ENCODE measurements at places on chromosomes 12 and 14.

GRCh38 chr12:30296486-30296885, 399.2 kb downstream of the IPO8 start:
- DNase-seq: no peak

- no peak for DNase-seq
Observed at GRCh38 chr14:101716956-101717662, 44.4 kb upstream of the PPP2R5C start.

DNA sequence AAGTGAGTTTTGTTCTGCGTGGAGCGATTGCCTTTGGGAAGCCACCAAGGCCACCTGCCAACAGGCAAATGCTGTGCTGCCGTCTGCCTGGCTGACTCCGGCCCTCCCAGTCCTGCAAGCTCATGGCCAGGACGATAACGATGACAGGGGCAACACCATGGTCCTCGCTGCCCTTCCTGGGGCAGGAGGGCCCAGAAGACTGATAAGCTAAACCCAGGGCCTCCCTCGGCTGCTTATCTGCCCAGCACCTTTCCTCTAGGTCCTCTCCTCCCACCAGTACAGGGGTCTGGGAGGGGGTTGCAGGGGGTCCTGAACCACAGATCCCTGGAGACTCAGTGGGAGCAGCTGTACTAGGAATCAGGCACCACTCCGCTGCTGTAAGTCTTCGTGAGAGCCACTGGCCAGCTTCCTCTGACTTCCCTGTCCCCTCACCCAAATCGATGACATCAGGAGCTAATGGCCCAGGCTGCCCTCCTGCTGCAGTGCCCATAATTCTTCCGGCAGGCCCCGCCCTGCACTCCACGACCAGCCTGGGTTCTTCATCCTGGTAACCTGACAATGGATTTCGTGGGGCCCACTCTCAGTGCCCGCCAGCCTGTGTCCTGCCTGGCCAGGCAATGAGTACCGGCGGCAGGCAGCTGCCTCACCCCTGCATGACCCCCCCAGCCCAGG, 5.1 kb downstream of the ANKRD9 start:
- no peak for DNase-seq

- no peak for DNase-seq
Observed at GRCh38 chr12:105995961-105996431, 142.8 kb downstream of the NUAK1 start.

GRCh38 chr12:62785941-62786559, 148.9 kb downstream of the PPM1H start:
- DNase-seq: no peak

- DNase-seq: no peak
Observed at GRCh38 chr14:36394593-36394992, 74.2 kb upstream of the MBIP start.

- DNase-seq: no peak
Observed at GRCh38 chr14:88868558-88869159, 44.2 kb downstream of the TTC8 start.

DNA sequence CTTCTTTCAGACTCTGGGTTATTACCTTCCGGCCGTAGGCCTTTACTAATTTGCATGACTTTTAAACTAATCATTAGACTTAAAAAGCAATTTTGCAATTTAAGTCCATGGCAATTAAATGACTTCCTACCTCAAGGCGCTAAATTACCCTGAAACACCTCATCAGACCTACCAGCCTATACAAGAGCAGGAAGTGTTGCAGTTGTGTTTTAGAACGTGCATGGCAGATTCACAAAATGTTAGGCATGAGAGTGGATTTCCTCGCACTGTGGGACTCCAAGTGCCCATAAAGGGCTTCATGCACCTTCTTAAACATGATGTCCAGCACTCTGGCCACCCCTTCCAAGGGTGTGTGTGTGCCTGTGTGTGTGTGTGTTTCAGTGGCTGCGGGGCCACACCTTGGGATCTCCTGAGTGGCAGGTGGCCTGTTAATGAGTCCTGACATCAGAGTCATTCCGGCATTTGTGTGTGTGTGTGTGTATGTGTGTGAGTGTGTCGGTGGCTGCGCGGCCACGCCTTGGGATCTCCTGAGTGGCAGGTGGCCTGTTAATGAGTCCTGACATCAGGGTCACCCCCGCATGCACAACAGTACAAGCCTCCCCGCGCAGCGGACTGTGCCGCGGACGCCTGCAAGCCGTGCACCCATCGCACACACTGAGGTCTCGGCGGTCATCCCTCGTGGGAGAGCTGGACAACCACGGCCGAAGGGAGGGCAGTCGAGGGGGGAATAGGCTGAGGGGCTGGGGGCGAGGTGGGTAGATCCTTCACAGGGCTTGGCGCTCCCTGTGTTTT, 900 bp downstream of the C2CD5 start:
- DNase-seq: peak; percentile 31

- DNase-seq: no peak
Observed at GRCh38 chr12:50222275-50222783, 55.2 kb upstream of the CERS5 start.

- no peak for DNase-seq
Observed at GRCh38 chr14:105138021-105138541, 30.5 kb downstream of the JAG2 start.

DNA sequence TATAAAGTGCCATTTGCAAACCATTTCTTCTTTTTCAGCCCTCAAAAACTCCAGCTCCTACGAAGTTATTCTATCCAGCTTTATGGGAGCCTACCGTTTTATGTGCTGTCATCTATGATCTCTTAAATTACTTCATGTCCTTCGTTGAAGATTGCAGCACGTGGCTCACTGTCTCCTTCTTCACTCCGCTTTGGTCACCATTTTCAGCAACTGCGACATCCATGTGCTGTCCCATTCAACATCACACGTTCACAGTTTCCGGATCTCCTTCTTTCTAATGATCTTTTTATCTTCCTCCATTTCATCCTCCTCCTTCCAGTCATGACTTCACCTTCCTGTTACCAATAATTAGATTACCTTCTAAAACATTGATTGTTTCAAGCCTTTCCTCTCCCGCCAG, 143.3 kb upstream of the KRAS start:
- no peak for DNase-seq

DNA sequence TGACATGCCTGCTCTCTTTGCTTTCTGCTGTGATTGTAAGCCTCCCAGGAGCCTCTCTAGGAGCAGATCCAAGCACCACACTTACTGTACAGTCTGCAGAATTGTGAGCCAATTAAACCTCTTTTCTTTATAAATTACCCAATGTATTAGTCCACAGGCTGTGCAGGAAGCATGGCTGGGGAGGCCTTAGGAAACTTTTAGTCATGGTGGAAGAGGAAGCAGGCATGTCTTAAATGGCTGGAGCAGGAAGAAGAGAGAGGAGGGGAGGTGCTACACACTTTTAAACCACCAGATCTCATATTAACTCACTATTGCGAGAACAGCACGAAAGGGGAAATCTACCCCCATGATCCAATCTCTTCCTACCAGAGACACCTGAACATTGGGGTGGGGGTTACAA, 108.9 kb downstream of the DERA start:
- DNase-seq: no peak

- no peak for DNase-seq
Observed at GRCh38 chr14:105085766-105086165, 20.5 kb upstream of the GPR132 start.

DNA sequence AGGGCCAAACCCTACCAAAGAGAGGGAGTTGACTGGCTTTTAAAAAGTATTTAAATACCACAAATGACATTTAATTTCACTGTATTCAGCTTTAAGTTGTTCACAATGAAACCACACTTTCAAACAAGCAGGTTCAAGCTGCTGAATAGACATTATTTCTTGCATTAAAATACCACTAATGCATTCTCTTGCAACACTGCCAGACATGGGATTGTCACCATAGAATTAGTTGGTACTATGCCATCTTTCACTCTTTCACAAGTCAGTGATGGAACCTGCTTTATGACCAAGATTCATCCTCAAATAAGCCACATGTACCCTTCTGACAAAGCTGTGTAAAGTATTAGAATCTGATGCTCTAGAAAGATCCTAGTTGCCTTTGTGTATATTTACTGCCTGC, 239.4 kb downstream of the PAWR start:
- DNase-seq: no peak

GRCh38 chr12:68977335-68977734, 44.4 kb upstream of the CPM start:
- no peak for DNase-seq

- no peak for DNase-seq
Observed at GRCh38 chr12:53983950-53984572, 885 bp upstream of the HOXC10 start.

GRCh38 chr14:105326891-105327694, 12.5 kb downstream of the PACS2 start:
- DNase-seq: no peak

GRCh38 chr14:78196323-78196722, 26.1 kb downstream of the NRXN3 start:
- DNase-seq: no peak

DNA sequence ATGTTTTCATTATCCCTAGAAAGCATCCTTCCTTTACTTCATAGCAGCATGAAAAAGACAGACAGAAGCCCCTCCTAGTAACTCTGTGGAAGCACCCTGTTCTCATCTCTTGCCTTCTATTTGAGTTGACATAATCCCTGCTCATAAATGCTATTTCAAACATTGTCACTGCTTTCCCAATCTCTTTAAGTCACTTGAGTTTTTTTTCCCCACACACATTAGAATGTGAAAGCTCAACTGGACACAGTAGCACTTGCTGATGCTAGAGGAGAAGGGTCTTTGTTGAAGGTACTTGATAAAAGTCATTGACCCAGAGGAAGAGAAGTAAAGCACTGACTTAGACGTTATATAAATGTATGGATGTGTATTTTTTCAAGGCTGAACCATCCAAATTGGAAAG, 3.0 kb downstream of the E2F7 start:
- no peak for DNase-seq

DNA sequence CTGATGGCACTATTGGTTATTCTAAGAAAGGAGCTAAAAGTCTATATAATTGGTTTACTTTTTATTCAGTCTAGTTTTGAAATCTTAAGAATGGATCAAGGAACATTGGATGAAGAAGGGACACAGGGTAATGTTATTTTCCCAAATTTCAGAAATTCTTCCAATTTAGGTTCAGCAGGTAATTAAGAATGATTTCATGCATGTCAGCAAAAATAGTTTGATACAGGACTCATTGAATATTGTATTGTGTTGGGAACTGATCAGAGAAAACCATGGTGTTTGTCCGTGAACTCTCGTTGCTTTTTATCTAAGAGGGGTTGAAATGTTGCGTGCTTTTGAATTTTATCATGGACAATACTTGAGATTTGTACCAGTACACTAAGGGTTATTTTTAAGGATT, 58.6 kb downstream of the PDE3A start:
- DNase-seq: no peak

DNA sequence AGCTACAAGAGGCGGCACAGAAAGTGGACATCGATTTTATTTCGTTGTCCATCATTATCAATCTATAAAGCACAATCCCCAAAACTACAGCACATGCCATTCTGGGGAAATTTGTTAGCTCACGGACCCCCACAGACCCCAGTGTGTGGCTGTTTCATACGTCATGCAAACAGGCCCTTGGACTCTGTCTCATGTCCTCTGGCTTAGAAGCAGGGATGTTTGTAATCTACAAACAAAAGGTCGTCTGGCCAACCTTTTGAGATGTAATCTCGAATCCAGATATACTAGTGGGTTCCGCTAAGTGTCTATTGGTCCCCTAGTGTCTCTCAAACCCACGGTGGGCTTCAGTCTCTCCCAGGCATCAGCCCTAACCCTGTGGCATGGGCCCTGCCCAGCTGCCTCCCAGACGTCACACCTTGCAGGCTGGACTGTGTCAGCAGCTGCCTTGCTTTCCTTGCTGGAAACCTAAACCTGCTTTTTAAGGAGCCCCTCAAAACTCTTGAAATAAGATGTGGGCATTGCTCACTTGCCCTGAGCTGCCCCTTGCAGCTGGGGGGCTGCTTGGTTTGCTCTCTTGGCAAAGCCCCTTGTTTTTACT, 220.8 kb downstream of the ZFP36L1 start:
- no peak for DNase-seq

- DNase-seq: no peak
Observed at GRCh38 chr14:36773136-36773540, 111.5 kb downstream of the PAX9 start.

GRCh38 chr14:91170504-91171121, 56.7 kb downstream of the DGLUCY start:
- no peak for DNase-seq

DNA sequence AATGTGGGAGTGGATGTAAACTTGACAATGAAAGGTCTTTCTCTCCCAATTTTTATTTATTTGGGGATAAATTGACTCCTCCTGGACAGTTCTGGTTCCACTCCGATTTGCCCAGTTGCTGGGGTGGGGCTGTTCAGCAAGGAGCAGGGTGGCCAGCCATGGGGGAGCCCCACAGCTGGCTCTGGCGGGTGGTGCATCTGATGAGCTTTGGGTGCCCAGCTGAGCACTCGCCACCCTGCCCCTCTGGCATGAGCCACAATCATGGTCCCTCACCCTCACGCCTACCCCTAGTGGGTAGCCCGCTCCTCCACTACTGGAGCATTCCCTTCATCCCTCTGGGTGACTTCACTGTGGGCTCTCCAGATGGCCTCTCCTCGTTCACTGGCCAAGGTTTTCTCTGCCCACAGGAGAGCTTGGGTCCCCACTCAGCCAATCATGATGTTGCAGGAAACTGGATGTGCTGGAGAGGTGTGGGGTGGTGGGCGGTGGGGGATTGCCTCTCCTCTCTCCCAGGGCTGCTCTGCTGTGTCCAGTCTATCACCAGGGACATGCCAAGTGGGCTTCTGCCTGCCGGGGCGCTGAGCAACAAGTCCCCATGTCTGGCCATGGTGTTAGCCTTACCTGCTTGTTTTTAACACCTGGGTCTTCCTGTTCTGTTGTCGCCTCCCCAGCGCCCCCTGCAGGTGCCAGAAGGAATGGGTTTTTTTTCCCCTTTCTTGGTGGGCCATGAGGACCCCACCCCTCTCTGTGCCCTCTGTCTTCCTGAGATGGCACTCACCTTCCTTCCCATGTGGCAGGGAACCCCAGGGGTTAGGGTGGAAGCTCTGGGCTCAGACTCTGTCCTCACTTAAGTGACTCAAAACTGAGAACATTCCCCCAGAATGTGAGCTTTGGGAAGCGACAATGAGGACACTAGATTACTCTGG, 3.4 kb downstream of the CYP46A1 start:
- no peak for DNase-seq

DNA sequence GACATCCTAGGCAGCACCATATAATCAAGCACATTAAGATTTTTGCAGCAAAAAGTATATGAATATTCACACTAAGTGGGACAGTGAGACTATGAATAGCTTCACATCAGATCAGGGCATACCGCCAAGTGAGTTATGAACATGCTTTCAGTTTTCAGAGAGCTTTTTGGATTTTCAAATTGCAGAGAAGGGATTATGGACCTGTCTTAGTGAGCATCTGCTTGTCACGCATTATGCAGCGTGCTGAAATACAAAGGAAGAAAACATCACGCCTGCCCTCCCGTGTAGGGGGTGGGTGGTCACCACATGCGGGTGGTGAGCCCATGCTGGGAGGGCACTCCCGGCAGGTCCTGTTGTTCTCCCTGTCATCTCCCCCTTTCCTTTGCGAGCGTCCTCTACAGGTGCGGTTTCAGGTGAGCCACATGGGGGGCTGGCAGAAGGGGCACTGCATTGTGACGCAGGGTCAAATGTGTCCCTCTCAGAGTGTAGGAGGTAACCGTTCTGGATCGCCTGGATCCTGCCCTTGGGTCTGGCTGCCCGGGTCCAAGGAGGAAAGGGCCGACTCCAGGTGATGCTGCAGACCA, 42.6 kb downstream of the TRAF3 start:
- DNase-seq: no peak

Measured in activated CD4-positive, alpha-beta T cell treated with anti-CD3 and anti-CD28 coated beads for 24 hours (primary cell).